ENCODE measurements at places on chromosomes 4 and X.

GRCh38 chr4:2592572-2592971 is 56.1 kb downstream of the FAM193A start:
- DNase-seq = no peak

DNA sequence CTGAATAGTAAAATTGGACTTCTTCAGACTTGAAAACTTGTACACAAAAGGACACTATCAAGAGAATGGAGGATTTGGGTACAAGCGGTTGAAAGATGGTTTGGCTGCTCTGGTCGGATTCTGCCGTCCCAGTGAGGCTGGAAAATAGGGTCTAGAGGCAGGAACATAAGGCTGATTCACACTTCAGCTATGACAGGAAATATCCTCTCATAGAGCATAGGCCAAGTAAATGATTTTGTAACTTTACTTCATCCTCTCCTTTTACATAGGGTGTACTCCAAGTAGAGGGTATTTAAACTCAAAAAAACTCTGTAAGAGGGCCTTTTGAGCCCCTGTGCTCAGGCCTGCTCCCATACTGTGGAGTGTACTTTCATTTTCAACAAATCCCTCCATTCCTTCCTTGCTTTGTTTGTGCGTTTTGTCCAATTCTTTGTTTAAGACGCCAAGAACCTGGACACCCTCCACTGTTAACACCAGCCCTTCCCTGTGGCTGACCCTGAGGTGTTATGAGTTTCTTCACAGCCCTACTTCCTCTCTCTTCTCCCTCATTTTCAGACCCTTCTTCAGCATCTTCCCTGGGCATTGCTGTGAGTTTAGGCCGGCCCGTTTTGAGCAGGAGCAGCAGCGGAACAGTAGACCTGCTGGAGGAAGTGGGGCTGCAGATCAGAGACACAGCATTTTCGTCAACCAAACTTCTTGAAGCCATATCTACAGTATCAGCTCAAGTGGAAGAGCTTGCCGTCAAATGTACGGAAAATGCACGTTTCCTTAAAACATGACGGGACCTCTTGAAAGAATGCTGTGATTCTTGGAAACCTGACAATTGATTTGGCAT is 7.2 kb downstream of the PGAM4 start:
- no peak for DNase-seq

- DNase-seq = no peak
Measured at GRCh38 chrX:57848857-57849256, 61.4 kb downstream of the ZXDA start.

DNA sequence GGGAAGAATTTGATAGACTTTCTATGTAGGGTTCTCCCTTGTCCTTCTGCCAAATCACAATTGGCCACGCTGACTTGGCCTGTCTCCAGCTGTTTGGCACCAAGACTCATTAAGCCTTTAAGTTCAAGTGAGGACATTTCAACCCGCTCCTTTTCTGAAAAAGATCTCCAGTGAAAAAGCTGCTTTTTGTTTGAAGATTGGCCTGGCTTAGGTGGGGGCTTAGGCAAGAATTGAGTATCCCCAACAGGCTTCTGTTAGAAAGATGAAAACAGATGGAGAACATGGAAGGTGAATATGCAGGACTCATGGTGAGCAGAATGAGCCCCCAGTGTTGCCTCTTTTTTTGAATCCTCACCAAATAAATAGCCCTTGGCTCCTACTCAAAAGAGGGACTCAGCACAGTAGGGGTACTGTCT is 28.5 kb upstream of the LIMCH1 start:
- DNase-seq = no peak

GRCh38 chrX:119870626-119871131 is 854 bp downstream of the RNF113A start:
- peak; percentile 42 for DNase-seq

- no peak for DNase-seq
Measured at GRCh38 chrX:50705042-50705441, 109.0 kb downstream of the SHROOM4 start.

DNA sequence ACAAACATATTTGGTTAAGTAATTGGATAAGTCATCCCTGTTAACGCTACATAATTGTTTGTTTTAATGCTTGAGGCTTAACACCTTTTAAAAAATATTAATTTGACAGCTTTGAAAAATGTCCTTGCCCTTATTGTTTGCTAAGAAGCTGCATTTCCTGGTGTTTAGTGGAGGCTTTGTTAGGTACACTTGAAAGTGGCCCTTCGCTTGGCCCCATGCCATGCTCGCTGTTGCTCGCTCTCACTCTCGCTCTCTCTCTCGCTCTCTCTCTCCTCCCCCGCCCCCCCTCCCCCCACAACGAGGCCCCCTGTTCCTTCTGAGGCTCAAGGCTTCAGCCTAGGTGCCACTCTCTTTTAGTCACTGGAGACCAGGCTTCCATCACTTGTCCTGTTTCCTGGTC is 139.6 kb downstream of the DCLK2 start:
- no peak for DNase-seq

DNA sequence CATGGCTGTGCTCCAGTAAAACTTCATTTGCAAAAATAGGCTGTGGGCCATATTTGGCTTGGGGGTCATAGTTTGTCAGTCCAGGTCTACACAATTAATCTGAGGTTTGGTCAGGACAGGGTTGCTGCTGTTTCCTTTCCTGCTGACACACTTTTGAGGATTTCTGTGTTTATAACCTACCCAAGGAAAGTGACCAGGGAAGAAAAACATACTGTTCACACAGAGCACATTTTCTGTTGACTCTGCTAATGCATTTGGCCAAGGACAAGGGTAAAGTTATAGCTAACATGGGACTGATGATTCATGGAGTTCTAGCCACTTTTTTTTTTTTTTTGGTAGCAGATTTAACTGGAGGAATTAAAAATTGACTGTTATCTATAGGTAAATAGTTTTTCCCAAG is 43.9 kb upstream of the GEMIN8 start:
- no peak for DNase-seq

DNA sequence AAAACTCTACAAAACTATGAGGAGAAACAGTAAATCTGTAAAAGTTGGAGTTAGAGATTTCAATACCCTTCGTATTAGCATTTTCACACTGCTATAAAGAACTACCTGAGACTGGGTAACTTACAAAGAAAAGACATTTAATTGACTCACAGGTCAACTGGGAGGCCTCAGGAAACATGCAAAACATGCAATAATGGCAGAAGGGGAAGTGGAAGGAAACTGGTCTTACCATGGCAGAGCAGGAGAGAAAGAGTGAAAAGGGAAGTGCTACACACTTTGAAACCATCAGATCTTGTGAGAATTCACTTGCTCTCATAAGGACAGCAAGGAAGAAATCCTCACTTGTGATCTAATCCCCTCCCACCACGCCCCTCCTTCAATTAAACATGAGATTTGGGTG is 949.9 kb downstream of the TECRL start:
- DNase-seq = no peak

GRCh38 chrX:115642895-115643530 is 82.0 kb downstream of the PLS3 start:
- peak; percentile 35 for DNase-seq

DNA sequence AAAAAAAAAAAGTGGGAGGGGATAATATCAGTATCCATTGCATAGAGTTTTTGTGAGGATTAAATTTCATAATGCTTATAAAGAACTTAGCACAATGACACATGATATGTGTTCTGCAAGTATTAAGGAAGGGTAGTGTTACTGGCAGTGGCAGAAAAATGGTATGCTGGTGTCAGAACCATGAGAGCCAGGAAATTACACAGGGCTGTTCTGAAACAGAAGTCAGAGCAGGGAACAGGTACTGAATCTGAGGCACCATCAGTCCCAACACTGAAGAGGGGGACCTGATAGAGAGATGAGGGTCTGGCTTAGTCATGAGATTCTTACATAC is 601.1 kb upstream of the GRIA3 start:
- DNase-seq = no peak

DNA sequence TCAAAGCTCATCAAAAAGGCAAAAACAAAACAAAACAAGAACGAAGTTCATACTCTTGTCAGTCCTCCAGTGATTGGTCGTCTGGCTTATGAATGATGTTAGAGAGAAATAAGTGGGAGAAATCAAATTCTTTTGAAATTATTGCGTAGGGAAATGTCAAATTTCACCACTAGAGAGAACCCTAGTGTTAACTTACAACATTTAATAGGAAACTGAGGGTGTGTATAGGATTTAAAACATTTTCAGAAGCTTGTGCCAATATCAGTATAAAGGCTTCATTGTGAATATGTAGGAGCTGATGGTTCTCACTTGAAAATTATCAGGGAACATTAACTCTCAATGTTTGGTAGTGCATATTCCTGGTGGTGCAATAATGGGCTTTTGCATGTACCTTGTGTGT is 17.4 kb downstream of the ADH6 start:
- no peak for DNase-seq

- DNase-seq = no peak
Measured at GRCh38 chr4:64715741-64716140, 306.5 kb upstream of the TECRL start.

DNA sequence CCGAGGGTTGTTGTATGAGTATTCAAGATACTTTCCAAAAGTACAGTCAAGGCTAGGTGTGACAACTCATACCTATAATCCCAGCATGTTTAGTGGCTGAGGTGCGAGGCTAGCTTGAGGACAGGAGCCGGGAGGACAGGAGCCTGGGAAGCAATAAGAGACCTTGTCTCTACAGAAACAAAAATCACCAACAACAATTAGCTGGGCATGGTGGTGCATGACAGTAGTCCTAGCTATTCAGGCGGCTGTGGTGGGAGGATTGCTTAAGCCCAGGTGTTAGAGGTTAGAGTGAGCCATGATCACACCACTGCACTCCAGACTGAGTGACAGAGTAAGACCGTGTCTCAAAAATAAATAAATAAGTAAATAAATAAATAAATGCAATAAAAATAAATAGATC is 91.6 kb downstream of the TLL1 start:
- DNase-seq = no peak

All from activated T-cell treated with anti-CD3 and anti-CD28 coated beads, Interleukin-2, amount 50 U/mL, for 48 hours (primary cell).